D341Med (cell line): ENCODE measurements at places on chromosomes 4 and X.

- no peak for DNase-seq
These were observed 116.2 kb downstream of the CDS1 start for GRCh38 chr4:84699001-84699671.

GRCh38 chr4:35511851-35512250 is 732.5 kb downstream of the ARAP2 start:
- DNase-seq: no peak

DNA sequence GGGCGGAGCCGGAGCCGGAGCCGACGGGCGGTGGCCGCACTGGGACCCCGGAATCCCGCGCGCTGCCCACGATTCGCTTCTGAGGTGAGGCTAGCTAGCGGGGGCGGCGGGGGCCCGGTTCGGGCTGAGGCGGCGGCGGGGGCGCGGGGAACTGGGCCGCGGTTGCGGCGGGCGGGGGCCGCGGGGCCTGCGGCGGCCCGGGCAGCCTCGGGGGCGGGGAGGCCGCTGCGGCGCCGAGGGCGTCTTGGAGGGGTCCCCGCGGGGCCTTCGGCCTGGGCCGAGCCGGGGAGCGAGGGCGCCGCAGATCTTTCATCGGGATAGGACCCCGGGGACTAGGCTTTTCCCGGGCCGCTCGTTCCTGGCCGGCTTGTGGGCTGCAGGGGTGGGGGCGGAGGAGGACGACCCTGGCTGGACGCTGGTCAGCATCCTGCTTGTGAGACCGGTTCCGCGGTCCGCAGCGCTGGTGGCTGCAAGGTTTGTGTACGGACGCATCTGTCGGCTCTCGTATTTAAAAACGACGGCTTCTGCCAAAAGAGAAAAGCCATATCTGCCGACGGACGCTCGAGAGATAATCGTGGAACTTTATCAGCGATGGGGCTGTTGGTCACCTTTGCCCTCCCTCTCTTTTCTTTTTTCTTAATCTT is 419 bp downstream of the ADD1 start:
- no peak for DNase-seq

GRCh38 chr4:181529537-181529936 is 713.7 kb upstream of the TENM3 start:
- DNase-seq: no peak

DNA sequence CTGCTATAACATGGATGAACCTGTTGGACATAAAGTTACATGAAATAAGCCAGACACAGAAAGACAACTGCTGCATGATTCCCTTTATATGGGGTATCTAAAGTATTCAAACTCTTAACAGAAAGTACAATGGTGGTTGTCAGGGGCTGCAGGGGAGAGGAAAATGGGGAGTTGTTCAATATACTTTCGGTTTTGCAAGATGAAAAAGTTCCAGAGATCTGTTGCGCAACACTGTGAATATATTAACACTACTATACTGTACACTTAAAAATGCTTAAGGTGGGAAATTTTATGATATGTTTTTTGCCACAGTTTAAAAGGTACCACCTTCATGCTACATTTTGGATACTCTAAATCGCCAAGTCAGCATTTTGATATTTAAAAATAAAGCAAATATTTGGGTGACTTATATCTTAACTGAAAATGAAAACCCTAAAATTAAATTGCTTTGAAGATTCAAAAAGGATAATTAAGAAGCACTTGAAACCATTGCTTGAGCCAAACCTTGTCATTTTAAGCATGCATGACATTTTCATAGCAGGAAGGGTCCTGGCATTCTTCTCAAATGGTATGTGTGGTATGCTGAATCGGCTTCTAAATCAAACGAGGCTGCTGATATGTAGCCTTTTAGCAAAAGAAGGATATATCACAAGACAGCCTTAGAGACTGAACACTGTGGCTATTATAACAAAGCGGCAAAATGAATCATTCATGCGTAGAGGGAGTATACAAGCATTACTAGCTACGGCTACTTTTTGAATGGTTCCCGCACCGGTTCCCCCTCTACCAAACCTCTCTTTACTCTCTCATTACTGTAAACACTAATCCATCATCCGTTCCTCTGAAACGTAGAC is 607.1 kb upstream of the DIPK2B start:
- DNase-seq: no peak

- no peak for DNase-seq
These were observed 404.7 kb upstream of the GNPDA2 start for GRCh38 chr4:45131020-45131419.

GRCh38 chr4:133146574-133147241 is 2.4 kb upstream of the PCDH10 start:
- DNase-seq: peak; percentile 67

DNA sequence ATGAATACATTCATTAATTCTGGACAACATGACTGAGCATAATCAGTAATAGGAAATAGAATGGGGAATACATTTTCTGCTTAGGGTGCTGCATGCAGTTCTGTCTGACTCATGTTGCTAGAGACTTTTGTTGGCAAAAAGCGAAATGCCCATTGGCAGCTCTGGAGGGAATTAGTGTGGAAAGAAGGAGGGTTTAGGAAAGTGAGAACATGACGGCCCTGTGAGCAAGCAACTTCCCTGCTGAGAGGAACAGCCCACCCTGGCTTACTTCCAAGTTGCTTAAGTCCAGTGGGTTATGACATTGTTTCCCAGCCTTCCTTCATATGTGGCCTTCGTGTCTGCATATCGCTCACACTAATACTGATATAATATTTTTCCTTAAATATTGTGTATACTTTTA is 13.8 kb downstream of the MAD2L1 start:
- peak; percentile 30 for DNase-seq

DNA sequence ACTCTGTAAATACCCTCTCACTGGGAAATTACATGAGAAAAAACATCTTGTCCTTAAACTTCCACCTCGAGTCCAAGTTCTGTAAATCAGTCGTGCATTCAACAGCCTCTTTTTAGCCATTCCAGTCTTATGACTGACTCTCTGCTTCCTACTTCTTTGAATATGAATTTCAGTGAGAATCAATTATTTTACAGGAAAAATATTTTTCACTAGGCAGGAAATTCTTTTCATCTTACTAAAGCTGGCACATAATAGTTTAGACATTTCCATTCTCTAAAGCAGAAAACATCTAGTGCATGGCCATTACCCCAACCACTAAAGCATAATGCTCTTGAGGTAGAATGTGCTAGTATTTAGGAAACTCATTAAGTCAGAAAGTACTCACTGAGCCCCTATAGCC is 565.7 kb upstream of the FAT1 start:
- no peak for DNase-seq

DNA sequence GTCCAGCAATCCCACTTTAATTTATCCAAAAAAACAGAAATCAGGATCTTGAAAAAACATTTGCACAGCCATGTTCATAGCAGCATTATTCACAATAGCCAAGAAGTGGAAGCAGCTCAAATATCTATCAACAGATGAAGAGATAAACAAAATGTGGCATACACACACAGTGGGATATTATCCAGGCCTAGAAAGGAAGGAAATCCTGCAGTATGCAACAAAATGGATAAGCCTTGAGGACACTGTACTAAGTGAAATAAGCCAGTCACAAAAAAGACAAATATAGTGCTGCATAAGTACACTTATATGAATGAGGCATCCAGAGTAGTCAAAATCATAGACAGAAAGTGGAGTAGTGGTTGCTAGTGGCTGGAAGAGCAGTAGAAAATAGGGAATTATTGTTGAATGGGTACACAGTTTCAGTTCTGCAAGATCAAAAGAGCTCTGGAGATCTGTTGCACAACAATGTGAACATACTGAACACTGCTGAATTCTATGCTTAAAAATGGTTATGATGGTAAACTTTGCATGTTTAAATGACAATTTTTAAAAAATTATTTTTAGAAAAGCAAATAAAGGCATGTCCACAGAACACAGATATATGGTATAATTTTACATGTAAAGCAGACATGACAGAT is 25.6 kb downstream of the CHM start:
- DNase-seq: no peak

DNA sequence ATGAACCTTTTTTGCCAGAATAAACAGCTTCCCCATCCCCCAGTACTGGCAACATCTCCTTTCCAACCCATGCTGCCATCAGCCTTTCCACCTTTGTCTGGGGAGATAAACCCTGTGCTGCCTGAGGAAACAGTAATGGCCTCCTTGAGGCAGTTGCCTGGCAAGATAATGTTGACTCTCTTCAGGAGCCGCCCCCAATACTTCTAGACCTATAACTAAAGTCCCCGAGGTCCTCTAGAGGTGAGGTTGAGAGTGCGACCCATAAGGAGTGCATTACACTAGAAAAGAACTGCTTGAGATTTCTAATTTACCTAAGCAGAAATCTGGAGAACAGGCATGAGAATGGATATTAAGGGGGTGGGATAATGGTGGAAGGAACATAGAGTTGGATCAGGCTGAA is 963.2 kb upstream of the PCDH7 start:
- no peak for DNase-seq

- no peak for DNase-seq
These were observed 348.2 kb upstream of the GRIA3 start for GRCh38 chrX:122835886-122836285.

GRCh38 chrX:118286066-118286762 is 59.7 kb upstream of the WDR44 start:
- no peak for DNase-seq

- no peak for DNase-seq
These were observed 74.4 kb downstream of the RPS3A start for GRCh38 chr4:151173871-151174270.

- no peak for DNase-seq
These were observed 4.9 kb upstream of the MAGEB17 start for GRCh38 chrX:16162391-16162790.

GRCh38 chr4:88709989-88710388 is 12.4 kb upstream of the NAP1L5 start:
- no peak for DNase-seq

DNA sequence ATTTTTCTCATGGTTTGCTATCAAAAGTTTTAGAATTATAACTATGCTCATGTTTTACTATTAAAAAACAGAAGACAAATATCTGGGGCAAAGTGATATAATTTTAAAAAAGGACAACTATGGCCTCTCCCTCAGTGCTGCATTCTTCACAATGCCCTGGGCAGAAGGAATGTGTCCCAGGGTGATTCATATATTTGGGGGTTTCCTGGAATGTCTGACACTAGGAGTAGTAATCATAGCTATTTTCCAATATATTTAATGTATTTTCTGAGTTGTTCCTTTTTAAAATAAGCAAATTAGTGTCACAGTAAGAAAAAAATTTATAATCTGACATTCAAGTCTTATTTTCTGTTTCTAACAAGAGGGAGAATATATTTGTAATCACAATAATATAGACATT is 281.7 kb downstream of the UNC5C start:
- DNase-seq: no peak

- no peak for DNase-seq
These were observed 66.4 kb downstream of the ARAP2 start for GRCh38 chr4:36177946-36178345.

DNA sequence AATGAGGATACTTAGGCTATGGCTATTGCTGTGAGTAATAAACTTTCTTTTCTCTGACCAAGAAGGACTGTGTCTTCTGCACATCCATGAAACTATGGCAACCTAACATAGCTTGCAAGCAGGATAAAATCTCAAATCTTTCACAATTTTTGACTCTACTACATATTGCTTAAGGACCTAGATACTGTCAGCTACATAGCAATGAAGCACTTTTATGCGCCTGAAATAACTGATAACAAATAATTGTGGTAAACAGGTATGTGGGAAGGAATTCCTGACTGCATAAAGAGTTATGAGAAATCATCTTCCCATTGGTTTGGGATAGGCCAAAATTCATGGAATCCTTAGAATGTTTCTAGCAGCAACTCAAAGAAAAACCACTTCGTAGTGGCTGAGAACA is 41.2 kb upstream of the PDGFC start:
- no peak for DNase-seq

DNA sequence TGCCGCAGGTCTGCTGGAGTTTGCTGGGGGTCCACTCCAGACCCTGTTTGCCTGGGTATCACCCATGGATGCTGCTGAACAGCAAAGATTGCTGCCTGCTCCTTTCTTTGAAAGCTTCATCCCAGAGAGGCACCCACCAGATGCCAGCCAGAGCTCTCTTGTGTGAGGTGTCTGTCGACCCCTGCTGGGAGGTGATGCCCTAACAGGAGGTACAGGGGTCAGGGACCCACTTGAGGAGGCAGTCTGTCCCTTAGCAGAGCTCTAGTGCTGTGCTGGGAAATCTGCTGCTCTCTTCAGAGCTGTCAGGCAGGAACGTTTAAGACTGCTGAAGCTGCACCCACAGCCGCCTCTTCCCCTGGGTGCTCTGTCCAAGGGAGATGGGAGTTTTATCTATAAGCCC is 162.7 kb downstream of the NAF1 start:
- no peak for DNase-seq

GRCh38 chr4:145723336-145723735 is 43.4 kb downstream of the C4orf51 start:
- DNase-seq: no peak

- no peak for DNase-seq
These were observed 36.9 kb downstream of the CCDC158 start for GRCh38 chr4:76384052-76384451.

DNA sequence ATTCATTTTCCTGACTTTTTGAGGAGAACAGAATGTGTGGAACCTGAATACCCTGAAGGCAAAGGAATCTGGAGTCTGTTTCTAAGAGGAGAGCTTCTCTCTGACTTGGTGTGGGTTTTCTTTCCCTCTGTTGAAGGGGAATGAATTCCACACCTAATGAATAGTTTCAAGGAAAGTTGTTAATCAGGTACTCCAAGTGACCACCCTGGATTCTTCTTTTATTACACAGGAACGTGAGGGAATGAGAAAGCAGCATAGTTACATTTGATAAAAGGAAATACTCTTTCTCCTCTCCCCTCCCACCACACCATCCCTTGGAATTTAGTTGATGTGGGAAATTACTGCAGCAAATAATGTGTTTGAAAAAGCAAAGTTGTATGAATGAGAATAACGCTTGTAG is 29.7 kb downstream of the SLIT2 start:
- no peak for DNase-seq

GRCh38 chr4:40840985-40841571 is 91.3 kb downstream of the NSUN7 start:
- peak; percentile 79 for DNase-seq

DNA sequence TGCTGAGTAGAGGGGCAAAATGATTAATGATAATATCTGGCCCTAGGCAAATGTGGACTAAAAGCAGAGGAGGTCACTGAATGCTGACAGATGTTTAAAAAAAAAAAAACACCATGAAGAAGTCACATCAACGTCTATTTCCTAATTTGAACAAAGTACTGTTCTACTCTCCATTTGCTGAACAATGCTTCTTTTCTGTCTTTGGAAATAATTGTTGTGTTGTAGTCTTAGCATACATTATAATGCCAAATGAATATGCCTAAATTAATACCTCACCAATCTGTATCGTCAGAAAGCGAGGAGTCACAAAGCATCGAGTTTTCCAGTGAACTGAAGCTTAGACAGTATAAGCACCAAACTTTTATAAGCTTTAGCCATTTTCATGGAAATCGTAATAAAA is 140.9 kb upstream of the JADE1 start:
- no peak for DNase-seq

GRCh38 chr4:85228264-85228663 is 246.7 kb upstream of the ARHGAP24 start:
- DNase-seq: no peak

DNA sequence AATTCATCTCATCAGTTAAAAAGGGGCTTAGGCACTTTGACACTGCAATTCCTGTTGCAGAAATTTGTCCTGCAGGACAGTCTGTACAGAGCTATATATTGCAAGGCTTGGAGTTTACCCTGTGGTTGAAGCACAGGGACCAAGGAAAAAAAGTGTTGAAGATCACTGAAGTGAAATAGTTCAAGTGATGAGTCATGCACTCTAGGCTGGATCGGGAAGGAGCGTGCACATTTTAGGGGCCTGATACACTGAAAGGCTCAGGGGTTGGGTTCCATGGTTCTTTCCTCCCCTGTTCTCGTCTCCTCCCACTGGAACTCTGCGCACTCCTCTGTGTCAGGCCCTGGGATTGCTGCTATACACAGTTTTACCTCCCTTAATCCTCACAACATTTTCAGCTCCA is 104.9 kb upstream of the ARMCX2 start:
- DNase-seq: no peak
